NCI-H1105 treated with DMSO at 0.1 percent for 48 hours (cell line): ENCODE measurements at places on chromosomes 1 and 21.

GRCh38 chr21:41764558-41765419 lies 2.1 kb downstream of the RIPK4 start:
- DNase-seq, result no peak

DNA sequence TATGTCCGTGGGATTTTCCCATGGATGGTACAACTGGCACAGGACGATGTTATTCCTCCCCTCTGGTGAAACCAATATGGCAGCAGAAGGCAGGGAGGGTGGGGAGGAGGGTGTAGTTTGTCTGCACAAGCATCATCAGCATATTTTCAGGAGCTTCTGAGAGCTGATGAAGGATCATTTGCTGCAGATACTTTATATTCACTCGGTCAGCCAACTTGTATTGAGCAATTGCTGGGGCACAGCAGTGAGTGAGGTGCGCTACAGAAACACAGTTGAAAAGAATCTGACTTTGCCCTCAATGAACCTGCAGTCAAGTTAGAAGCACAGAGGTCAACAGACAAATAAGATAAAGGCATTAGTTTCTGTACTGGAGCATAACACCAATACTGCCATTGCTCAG lies 13.0 kb downstream of the PKP1 start:
- no peak for DNase-seq

DNA sequence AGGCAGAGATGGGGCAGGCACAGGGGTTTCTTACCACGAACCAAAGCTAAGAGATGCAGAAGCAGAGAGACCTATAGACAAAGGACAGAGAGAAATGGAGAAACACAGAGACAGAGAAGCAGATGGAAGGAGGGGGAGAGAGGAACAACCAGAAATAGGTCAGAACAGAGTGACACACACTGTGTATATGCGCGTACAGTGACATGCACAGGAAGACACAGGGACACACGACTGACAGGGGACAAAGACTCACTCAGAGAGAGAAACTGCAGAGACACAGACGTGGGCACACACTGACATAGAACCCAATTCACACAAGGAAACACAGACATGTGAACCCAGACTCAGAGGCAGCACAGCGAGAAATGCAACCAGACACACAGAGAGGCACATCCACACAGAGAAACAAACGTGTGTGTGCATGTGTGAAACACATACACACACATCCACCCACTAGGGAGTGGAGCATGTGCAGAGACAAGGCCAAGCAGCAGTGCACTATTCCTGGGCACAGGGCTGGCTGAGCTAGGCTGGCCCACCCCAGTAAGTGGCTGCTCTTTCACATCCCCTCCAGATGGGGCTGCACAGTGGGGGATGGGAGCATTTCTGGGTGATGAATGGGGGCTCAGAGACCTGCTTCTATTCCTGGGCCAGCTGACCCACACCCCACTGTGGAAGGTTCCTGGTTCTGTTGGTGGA lies 123.4 kb upstream of the CSF3R start:
- no peak for DNase-seq

- no peak for DNase-seq
Observed at GRCh38 chr1:183568176-183569021, 21.9 kb downstream of the NCF2 start.

DNA sequence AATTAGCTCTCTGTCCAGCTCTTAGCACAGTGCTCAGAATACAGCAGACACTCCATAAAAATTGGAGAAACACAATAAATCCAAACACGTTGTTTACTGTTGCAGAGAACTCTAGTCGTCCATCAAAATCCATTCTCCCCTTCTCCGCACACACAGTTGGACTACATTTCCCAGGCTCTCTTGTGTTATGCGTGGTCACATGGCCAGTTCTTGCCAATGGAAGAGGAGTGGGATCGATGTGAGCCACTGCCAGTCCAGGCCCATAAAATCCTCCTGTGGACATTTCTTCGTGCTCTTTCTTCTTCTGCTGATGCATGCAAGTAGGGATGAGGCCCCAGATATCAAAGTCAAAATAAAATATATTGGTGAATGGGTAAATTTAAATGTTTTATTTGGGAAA lies 114.3 kb upstream of the FMN2 start:
- DNase-seq, result no peak

GRCh38 chr1:186175588-186175987 lies 199.5 kb downstream of the TPR start:
- no peak for DNase-seq

DNA sequence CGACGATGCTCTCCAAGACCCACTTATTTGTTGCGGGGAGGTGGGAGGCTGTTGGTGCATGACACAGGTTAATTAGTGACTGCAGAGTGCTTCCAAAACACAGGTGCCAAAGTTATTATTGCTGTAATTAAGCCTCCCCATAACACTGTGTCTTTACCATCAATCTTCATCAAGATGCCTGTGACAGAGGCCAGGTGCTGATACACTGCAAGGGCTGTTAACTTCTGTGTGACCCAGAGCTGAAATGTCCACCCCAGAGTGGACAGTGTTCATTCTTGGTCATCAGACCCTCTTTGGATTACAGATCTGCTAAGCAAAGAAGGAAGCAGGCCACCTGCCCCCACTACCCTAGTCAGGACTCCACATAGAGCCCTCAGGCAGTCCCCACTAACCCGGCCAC lies 55.5 kb downstream of the CAPN8 start:
- peak; percentile 72 for DNase-seq

GRCh38 chr1:58745117-58745516 lies 38.7 kb downstream of the JUN start:
- DNase-seq, result no peak

- DNase-seq, result no peak
Observed at GRCh38 chr1:93573940-93574469, 107.6 kb downstream of the BCAR3 start.

- no peak for DNase-seq
Observed at GRCh38 chr1:233627823-233628222, 13.9 kb downstream of the KCNK1 start.

GRCh38 chr1:21781815-21782348 lies 1.1 kb downstream of the USP48 start:
- no peak for DNase-seq

GRCh38 chr1:32877211-32878110 lies 6.7 kb upstream of the FNDC5 start:
- DNase-seq, result peak; percentile 68

GRCh38 chr1:5318143-5318816 lies 663.9 kb downstream of the AJAP1 start:
- no peak for DNase-seq
